ENCODE measurements at places on chromosomes 13 and 19.

GRCh38 chr13:38255600-38255999 lies 94.1 kb upstream of the UFM1 start:
- no peak for DNase-seq

DNA sequence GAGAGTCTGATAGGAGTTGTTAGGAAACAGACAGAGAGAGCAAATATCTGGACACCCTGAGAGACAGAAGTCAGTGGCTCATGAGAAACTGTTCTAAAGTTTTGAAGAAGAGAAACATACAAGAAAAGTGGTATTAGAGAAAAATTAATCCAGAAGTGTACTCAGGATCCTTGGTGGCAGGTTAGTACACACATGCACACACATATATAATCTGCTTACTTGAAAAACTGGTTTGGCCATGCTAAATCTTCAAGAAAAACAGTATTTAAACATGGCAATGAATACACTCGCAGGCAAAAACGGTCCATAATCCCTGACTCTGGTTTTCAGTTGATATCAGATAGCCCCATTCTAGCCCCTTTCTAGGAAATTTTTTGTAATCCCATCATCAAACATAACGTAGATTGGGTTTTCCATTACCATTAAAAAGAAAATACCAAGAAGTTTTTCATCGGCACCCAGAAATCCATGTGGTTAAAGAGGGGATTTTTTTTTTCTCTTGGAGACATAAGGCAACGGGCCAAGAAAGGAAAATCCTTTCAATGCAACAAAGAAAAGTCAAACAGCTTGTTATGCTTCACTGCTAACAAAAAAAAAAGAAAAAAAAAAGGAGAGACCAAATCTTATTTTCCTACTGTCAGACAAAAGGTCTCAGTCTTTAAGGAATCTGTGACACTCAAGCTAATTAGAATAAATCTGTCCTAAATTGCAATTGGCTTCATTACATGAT lies 178.0 kb upstream of the MIR17HG start:
- no peak for DNase-seq

DNA sequence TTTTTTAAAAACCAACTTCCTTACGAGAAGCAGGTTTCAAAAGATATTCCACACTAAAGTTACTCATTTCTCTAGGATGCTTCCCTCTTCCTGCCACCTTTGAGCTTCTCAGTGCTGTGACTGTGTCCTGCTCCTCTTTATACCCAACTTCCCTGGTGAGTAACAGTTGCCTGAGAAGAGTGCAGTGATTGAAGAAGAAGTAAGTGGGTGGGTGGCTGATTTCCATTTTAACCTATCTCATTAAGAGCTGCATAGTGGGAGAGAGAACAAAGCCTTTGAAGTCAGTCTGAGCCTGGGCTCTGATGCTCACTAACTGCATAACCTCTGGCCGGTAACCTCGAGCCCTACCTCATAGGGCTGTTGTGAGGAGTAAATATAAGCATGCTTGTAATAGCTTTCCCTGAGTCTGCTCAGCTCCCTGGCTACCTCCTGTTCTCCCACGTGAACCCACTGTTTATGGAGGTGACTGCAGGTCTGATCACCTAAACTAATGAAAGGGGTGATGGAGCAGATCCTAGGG lies 977.3 kb downstream of the UQCRFS1 start:
- no peak for DNase-seq

- DNase-seq: no peak
Measured at GRCh38 chr13:21934284-21934683, 263.4 kb downstream of the FGF9 start.

DNA sequence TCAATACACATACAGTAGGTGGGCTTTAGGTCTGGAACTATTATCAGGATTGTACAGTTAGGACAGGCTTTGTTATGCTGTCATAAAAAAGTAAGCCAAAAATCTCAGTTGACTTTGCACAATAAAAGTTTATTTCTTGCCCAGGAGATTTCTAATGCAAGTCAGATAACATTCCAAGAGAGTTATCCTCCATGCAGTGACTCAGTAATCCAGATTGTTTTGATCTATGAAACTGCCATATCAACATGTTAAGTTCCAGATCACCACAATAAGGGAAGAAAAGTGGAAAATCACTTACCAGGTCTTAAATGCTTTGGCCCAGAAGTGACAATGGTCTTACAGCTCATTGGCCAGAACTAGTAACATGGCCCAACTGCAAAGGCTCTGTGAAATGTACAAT lies 636.2 kb upstream of the KLF12 start:
- DNase-seq: peak; percentile 93

- no peak for DNase-seq
Measured at GRCh38 chr13:42681326-42682100, 99.9 kb upstream of the FAM216B start.

- no peak for DNase-seq
Measured at GRCh38 chr19:50796128-50796633, 6.0 kb downstream of the ACP4 start.

DNA sequence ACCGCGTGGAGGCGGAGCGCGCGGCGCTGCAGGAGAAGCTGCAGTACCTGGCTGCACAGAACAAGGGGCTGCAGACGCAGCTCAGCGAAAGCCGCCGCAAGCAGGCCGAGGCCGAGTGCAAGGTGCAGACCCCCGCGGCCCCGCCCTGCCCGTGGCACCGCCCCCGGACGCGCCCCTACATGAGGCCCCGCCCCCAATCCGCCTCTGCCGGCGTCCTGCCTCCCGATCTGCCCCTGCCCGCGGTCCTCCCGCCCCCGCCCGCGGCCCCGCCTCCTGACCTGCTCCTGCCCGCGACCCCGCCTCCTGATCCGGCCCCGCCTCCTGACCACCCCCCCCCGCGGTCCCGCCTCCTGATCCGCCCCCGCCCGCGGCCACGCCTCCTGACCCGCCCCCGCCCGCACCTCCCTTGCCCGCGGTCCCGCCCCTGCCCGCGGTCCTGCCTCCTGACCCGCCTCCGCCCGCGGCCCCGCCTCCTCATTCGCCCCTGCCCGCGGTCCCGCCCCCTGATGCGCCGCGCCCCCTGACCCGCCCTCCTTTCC lies 11.7 kb downstream of the PRR36 start:
- no peak for DNase-seq

- DNase-seq: no peak
Measured at GRCh38 chr19:1986357-1987162, 29.0 kb downstream of the BTBD2 start.

DNA sequence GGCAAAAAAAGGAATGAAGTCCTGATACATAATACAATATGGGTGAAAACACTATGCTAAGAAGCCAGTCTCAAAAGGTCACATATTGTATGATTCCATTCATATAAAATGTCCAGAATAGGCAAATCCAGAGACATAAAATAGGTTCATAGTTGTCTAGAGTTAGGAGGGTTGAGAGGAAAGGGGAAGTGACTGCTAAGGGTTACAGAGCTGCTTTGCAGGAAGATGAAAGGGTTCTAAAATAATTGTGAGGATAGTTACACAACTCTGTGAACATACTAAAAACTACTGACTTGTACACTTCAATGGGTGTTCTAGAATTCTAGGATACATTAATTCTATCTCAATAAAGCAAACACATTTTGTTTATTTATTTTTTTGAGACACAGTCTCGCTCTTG lies 25.7 kb downstream of the CAB39L start:
- no peak for DNase-seq

DNA sequence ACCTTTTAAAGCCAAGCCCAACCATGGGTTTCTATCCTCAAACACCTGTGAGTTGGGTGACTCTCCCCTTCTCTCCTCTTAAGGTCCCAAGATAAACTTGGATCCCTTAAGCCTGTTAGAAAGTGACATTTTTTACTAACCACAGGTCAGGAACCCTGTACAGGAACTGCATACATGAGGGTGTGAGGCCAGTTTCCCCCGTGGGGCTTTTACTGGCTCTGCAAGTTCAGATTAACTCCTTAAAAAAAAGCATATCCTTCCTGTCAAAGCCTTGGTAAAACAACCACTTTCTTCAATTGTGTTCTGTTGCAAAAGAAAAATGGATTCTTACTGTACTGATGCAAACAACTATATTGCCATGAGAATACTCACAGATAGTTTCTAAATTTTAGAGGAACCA lies 2638.7 kb upstream of the PCDH20 start:
- no peak for DNase-seq

DNA sequence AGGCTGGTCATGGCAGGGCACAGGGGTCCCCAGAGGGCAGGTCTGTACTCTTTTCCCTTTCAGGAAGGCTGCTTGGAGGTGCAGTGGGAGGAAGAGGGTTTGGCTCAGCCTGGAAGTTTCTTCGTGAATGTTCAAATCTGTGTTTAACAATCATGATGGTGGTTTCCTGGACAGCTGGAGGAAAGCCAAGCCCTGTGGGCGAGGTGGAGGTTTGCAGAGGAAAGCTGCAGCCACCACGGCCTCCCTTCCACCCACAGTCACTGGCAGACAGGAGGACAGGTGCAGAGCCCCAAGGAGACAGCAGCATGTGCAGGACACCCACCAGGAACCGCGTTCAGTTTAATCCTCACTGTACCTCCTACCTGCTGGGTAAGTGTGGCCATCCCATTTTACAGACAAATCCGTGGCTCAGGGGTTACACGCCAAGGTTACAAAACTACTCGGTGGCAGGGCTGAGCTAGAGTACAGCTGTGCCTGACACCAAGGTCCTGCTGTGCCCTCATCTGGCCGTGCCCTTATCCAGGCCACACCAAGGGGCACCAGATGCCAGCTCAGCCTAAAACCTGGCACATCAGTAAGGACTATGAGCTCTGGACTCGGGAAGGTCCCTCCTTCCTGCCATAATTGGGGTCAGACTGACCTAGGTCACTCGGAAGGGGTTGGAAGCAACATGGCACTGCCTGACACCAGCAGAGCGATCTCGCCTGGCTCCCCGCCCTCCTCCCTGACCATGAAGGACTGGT lies 34.1 kb downstream of the SUGP2 start:
- no peak for DNase-seq

DNA sequence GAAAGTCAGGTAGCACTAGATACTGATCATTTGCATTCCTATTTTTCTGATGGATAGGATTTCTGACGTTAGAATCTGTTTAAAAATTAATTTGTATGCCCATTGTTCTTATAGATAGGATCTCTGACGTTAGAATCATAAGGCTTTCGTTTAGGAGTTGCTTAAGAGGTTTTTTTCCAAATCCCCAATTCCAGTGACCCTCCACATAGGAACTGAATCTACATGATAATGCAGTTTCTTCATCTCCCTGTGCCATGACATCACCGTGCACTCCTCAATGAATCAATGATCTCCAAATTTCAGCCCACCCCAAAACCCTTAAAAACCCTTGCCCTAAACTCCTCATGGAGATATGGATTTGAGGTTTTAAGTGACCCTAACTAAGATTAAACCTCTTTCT lies 87.2 kb downstream of the RXFP2 start:
- no peak for DNase-seq

Data from HFFc6 (cell line).